Esophagus muscularis mucosa (tissue), 4 donors: ENCODE measurements at places on chromosomes 7 and 10. TPM values are rescaled to one million over a fixed set of nuclear protein-coding genes. Genes with fewer than 3 reads are reported as not detected.

DNA sequence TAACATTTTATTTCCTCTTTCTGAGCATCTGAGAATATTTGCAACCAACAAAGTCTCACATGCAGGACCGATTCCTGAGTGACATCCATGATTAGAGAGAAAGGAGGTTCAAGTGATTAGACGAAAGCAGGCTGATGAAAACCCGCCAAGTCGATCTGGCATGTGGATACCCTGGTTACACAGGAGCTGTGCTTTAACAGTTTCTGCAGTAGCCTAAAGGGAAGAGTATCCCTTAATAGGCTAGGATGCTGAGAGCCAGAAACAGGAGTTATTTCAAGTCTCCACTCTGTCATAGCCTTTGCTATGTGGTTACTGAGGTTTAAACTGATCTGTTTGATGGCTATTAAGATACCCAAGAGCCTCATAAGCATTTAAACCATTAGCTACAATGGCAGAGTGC lies 82.5 kb downstream of the PRKCQ start:
- peak; percentile 68 for DNase-seq

DNA sequence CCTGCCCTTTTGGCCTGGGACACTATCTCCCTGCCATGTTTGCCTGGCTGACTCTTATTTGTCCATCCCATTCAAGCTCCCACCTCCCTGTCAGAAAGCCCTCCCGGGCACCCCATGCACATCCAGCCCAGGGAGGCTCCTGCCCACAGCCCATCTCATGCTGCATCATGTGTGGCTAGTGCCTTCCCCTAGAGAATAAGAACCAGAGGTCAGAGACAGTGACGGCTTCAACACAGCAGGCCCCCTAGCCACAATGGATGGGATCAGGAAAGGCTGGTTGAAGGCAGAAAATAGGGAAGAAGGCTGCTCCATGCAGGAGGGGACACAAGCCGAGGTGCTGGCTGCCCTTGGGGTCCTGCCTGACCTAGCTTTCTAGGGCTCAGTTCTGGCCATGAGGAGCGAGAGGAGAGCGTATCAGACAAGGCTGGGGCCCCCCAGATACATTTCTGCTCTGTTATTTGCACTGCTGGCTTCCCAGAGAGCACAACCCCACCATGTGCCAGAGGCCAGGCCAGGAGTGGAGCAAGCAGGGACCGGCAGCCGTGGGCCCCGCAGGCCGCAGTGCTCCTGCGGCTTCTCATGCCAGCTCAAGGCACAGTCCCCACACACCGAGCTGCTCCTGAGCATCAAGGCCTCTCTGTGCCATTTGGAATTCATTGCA lies 161.1 kb upstream of the ZMIZ1 start:
- DNase-seq = no peak

- no peak for DNase-seq
Measured at GRCh38 chr10:69800109-69800508, 1.6 kb upstream of the COL13A1 start.

DNA sequence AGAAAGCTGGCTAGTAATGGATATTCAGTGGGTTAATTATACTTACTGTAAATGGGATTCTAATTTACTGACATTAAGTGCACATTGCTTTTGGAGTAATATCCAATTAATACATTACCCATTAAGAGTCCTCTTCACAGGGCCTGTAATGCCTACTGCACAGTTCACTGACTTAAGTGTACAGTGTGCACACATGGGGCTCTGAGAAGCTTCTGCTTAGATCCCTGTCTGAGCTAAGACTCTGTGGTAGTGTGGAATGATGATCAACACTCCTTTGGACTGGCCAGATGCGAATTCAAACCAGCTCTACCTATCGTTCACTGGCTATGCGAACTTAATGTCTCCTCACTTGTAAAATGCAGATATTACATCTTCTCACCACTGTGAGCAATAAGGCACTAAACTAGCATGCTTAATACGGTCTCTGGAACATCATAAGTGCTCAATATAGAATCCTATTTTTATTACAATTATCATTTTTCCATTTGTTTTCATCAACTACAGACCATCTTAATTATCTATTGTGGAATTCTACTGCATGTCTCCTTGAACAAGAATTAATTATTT lies 53.8 kb upstream of the SEC61G start:
- DNase-seq = no peak

GRCh38 chr10:87753995-87754866 lies 63.8 kb downstream of the ATAD1 start:
- DNase-seq = no peak

GRCh38 chr10:90087197-90088023 lies 386.0 kb downstream of the KIF20B start:
- no peak for DNase-seq

BAIAP2L1 gene
- total RNA-seq = 2.5 TPM

TUBB8 gene
- total RNA-seq = not detected

DNA sequence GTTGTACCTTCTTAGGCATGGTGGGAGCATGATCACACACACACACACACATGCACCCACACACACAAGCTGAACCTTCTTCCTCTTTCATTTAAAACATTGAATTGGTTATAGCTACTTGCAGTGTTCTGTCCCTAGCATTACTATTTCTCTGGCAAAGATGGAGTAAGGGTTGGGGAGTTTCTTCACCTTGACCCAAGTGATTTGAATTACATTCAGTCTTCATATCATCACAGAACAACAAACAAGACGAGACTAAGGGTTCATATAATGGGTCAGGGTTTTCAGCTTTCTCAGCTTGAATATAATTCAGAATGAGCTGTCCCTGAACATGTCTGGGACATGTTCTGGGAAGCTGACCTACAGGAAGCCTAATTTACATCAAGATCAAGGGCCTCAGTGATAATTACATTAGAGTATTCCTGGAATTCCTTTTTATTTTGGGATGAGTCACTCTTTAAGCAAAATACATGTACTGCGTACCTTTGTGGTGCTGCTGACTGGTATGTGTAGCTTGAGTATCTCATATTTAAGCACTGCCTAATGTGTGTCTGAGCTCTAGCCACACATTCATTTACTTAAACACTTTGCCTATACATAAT lies 213.5 kb upstream of the TMEM229A start:
- DNase-seq = no peak

GRCh38 chr7:31058688-31059087 lies 6.6 kb downstream of the ADCYAP1R1 start:
- DNase-seq = no peak

CRTAC1 gene
- 4.0 TPM for total RNA-seq

DNA sequence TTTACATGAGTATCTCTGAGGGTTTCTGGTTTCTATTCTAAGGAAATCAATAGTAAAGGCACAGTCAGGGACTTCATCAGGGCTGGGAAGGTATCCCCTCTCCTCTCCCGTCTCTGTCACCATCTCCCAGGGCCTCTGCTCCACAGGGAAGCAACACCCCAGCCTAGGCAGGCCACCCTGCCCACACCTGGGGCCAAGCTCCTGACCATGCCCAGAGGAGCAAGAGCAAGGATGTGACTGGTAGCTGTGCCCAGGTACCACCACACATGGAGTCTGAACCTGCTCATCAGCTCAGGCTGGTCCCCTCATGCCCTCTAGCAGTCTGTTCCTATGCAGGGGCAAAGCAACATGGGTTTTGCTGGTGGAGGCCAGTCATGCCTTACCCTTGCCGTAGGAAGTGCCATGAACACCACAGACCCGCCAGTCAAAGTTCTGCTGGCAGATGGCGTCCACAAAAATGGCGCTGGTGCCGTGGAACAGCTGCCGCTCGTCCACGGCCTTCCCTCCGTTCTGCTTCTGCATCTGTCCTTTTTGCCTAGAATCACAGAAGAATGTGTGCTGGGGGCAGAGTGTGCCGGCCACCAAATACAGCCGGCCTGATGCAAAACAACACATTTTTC lies 36.8 kb downstream of the PARP12 start:
- DNase-seq = no peak

FOXI2 gene
- 0.42 TPM for total RNA-seq

DNA sequence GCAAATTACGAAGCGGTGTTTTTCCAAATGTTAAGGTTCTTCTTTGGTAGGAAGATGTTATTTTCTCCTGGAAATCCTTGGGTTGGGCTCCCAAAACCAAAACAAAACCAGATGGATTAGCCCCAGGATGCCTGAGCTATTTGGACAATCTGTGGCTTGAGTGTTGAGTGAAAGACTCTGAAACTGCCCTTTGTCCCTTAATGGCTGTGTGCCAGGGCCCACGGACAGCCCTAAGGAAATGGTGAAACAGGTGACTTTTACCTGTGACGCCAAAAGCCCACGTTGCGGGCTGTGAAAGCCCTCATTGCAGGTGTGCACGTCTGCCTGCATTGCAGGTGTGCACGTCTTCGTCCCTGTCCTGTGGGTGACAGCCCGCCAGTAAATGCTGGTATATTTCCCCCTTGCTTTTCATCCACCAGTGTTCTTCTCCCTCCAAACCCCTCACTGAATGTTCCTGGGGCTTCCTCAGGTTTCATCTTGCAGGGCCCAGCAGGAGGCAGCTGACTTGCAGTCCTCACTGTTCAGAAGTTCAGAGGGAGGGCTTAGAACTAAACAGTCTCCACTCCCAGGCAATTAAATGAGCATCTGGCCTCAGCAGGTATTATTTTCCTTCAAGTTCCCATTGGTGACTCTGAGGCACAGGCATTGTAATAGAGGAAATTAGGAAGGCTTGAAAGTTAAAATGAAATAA lies 10.7 kb downstream of the PFKP start:
- no peak for DNase-seq

DNA sequence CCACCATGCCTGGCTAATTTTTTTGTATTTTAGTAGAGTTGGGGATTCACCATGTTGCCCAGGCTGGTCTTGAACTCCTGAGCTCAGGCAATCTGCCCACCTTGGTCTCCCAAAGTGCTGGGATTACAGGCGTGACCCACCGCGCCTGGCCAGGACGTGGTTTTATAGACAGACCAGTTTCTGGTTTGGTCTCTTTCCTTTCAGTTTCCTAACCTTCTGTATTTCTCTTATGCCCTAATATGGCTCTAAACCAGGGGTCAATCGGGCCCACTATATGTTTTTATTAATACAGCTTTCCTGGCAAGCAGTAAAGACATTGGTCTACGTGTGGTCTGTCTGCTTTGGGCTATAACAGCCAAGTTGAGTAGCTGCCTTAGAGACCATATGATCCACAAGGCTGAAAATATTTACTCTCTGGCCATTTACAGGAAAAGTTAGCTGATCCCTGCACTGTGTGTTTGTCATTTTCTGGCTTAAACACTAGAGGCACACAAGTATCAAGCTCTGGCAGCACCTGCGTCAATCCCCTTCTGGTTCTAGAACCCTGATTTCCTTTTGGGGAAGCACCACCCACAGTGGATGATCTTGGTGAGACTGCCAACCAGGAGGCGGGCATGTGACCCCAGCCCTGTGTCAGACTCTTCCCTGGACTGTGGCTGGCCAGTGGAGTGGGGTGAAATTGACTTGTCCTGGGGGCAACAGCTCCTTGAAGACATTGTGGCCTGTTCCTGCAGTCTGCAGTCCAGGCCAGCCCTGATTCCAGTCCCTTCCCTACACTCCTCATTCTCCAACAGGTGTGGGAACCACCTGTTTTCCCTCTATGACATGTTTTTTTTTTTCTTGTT lies 497.2 kb downstream of the PLXNA4 start:
- DNase-seq = no peak

XPNPEP1 gene
- 44.6 TPM for total RNA-seq

- no peak for DNase-seq
Measured at GRCh38 chr10:31819391-31819820, 109.2 kb downstream of the ARHGAP12 start.

OR2A7 gene
- 2.1 TPM for total RNA-seq

DNA sequence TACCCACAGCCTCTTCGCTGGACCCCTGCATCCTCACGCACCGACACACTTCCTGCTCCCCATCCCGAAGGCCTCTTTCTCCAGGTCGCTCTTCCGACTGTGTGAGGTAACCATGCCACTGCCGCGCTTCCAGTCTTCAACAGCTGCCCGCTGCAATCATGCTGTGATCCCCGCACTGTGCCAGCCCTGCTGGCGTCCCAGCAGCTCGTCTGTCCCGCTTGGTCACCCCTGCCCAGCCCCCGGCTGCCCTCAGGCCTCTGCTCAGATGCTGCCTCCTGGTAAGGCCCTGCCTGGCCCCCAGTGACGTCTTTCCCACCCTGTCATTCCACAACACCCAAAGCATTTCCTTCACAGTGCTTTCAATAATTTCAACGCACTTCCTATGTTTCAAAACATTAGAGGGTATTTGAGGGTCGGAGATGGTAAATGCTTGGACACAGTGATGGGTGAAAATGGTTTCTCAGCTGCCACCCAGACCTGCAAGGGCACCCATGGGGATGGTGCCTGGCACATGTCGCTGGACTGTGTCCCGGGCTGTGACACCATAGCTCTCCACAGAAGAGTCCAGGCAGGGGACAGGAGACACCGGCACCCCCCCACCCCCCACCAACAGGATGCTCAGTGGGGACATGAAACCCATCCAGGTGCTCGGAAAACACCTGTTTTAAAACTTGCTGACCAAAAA lies 125.2 kb downstream of the MAD1L1 start:
- DNase-seq = no peak

- no peak for DNase-seq
Measured at GRCh38 chr10:27536437-27536836, 32.3 kb downstream of the RAB18 start.

FEZF1 gene
- not detected for total RNA-seq

DNA sequence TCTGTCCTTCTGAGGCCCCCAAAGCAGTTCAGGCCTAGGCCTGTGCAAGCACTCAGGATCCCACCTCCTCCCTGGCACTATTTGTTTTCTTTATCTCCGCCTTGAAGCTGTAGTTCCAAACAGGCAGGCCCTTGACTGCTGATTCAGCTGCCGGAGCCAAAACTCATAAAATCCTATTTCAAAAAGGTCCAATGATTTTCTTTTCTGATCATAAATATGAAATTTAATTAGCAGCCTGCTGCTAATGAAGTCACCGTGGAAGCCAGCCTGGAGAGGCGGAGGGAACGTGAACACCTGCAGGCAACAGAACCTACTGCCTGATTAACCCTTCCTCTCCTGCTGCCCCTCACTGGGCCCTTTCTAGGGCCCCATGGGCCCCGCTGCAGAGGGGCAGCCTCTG lies 60.1 kb downstream of the CARD11 start:
- no peak for DNase-seq

- no peak for DNase-seq
Measured at GRCh38 chr7:64407148-64407547, 93.4 kb downstream of the ZNF736 start.

ITPRID1 gene
- total RNA-seq = not detected
